Hematopoietic multipotent progenitor cell (in vitro differentiated cells): ENCODE measurements at places on chromosomes 3 and 15. TPM values are rescaled to one million over a fixed set of nuclear protein-coding genes. Genes with fewer than 3 reads are reported as not detected.

- peak; percentile 31 for DNase-seq
Observed at GRCh38 chr15:91857772-91858171, 4.3 kb downstream of the SLCO3A1 start.

DNA sequence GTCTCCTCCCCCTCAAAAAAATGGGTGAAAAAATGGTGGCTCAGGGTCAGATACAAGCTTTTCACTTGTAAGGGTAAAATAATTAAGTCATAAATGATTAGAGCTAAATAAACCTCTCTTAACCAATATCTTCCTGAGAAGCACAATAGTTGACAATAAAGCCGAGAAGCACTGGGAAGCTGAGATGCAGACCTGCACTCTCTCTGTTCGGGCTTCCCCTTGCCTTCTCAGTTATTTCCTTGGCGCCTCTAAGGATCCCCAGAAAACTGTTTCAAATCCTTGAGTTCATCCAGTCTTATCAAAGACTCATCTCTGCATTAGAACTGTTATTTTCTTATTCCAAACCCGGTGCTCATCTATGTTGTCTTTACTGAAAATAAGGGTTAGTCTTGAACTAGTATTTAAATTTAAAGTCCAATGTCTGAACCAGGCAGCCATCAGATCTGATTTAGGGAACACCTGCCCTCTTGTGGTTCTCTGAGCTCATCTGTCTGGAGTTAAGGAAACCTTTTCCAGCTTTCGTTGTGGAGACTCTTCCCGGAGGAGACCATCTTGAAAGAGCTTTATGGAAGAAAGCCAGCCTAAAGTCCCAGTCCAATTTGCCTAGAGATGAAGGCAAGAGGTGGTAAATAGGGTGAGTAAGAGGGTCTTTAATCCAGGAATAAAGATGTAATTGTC is 256.4 kb upstream of the MCTP2 start:
- DNase-seq: peak; percentile 20

- DNase-seq: no peak
Observed at GRCh38 chr3:180284331-180285110, 247.8 kb upstream of the PEX5L start.

- DNase-seq: no peak
Observed at GRCh38 chr3:102936511-102937045, 501.8 kb downstream of the ZPLD1 start.

GRCh38 chr15:26433818-26434217 is 339.0 kb downstream of the GABRB3 start:
- DNase-seq: no peak

The GOLGA8J gene
- under 0.01 TPM for total RNA-seq

DNA sequence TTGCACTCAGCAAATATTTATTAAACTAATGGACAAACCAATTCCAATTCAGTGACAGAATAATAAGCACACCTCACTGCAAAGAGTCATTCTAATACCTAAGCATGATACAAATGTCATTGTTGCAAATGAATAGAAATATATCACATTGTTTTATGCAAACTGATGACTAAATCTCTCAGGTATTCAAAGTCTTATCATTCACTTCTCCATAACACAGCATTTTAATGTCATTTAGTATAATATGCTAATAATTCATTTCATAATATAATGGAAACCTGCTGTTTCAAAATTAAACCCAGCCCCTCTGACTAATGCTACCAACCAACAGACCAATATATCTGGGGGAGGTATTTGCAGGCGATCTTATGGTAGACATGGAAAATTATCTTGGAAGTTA is 71.8 kb downstream of the FGF7 start:
- DNase-seq: no peak

DNA sequence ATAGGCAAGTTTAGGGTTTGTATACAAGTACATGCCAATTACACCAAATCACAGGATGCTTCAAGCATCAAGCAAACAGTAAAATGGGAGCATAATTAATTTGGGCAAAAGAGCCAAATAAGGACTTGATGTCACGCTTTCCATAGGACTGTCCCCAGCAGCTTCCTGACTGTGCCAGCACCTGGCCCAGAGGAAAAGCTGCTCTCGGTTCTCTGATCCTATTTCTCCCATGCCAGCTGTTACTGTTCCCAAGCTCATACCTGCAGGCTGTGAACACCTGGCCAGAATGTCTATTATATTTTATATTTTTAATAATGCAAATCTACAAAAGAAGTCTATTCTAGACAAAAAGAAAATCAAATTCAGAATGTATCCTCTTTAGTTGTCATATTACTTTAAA is 12.2 kb downstream of the ZXDC start:
- DNase-seq: no peak

DNA sequence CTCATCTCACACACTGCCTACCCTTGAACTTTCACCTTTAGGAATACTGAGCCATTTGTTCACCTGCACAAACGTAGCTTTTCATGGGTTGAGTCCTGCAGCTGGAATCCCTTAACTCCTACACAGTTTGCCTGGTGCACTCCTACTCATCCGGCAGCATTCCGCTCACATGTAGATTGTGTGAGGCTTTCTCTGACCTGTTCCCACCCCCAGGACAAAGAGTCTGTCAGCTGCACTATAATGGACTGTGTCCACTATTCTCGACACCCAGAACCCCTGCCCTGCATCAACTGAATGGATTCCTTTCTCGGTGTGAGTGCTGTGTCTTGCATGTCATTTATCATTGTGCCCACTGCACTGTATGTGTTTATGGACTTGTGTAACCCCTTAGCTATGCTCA is 54.9 kb downstream of the EPHB3 start:
- DNase-seq: no peak
